T1000 (cell line): ENCODE measurements at places on chromosomes 2 and 18.

- no peak for DNase-seq
These were observed 37.7 kb upstream of the IGFBP5 start for GRCh38 chr2:216733046-216733445.

GRCh38 chr2:117553448-117553847 lies 261.0 kb upstream of the DDX18 start:
- DNase-seq: no peak

DNA sequence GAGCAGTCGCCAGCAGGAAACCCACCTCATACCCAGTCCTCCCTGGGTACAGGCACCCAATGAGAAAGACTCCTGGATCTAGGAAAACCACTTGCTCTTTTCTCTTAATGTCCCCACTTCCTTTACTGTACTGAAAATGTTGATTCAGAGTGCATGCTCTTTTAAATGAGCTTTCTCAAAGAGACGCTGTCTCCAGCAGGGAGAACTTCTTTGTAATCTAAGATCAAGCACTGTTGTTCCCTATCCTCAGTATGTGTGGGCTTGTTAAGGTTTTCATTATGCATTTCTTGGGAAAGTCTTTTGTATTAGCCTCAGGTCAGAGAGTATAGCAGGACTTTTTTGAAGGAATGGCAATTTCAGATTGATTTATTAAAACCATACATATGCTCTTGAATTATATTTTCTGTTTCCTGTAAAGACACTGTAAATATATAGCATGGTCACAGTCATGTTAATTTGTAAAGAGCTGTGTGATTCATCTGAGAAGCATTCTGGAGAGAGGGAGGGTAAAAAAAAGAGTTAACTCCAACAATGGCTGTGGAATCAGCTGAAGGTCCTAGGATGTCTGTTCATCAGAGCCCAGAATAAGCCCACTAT lies 178.1 kb downstream of the MGAT5 start:
- no peak for DNase-seq

- DNase-seq: no peak
These were observed 72.5 kb downstream of the ACKR3 start for GRCh38 chr2:236642125-236642524.
